ENCODE measurements at places on chromosomes 12 and 14.
A peak's percentile ranks its signal among the peaks of the same experiment; 100 is the strongest.

DNA sequence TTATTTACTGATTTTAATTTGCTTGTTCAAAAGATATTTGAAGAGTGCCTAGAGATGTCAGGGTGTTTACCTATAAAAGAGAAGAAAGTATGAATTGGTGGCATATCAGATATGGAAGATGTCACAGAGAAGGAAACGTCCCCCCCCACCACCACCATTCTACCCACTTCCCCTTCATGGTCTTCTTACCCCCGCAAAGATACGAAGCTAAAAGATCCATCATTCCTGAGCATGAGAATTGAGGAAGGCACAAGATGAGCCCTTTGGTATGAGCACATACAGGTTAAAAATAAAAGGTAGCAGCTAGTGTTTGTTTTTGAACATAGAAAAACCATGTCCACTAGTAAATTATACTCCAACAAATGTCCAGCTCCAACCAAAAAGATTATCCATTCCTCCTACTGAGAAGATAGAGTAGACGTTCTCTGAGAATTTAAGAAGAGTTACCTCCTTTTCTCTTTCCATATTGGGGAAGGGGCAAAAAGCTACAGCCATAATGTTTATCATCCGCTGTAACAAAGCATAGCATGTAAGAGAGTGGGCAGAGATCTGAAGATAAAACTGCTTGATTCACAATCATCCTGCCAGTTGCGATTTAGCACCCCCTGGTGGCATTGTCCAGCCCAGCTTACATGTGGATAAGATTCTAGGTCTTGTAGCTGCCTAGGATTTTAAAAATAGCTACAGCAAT lies 29.1 kb downstream of the NFYB start:
- peak; percentile 8 for DNase-seq

GRCh38 chr14:95088665-95089064 lies 68.7 kb downstream of the DICER1 start:
- no peak for DNase-seq

GRCh38 chr12:53181935-53182334 lies 1.2 kb upstream of the CSAD start:
- DNase-seq: no peak

DNA sequence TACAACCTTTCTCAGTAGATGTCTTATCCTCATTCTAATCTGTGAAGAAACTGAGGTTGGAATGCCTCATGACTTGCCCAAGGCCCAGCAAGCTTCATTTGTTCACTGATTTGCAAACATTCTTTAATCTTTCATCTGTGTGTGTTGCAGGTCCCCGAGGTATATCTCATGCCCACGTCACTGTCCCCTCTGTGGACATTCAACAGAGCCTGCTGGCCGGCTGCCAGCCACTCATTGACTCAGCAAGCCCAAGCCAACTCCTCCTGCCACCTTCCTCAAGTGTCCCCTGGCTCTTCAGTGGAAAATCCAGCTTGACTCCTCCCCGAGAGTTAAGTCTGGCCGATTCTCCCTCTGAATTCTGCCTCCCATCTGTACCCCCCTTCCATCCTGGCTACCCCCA lies 1.9 kb upstream of the DCAF4 start:
- no peak for DNase-seq

- DNase-seq: no peak
These were observed 20.0 kb downstream of the CKAP4 start for GRCh38 chr12:106227641-106228319.

DNA sequence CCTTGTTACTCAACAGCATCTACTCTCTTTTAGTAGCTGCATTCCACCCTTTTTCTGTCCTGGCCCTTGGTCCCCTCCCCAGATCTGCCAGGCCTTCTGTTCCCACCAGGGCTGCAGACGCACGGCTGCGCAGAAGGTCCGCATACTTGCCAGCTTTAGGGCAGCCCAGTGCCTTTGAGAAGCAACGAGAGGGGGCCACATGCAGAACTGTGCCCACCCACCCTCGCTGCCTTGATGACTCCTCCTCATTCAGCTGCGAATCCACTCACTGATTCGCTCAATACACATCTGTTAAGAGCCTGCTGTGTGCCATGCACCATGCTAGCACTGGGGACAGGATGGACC lies 39.2 kb downstream of the PRIMA1 start:
- DNase-seq: no peak

GRCh38 chr12:98149691-98150210 lies 365.6 kb upstream of the TMPO start:
- DNase-seq: no peak

GRCh38 chr14:34044373-34044637 lies 93.4 kb upstream of the EGLN3 start:
- DNase-seq: no peak

DNA sequence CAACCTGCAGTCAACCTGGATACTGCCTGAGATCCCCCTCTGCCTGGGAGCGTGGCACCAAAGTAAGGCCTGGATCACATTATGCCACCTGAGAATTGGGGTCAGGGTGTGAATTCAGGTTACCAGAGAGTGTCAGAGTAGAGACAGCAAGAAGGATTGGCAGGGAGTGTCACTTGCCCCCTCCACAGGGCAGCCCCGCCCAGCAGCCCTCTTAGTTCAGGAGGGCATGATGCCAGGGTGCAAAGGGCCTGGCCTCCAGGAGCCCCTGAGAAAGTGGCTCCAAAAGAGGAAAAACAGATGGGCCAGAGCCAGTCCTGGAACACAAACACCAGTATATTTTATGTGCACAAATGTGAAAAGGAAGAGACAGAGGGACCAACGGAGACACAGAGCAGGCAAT lies 18.6 kb downstream of the TMEM229B start:
- DNase-seq: no peak

DNA sequence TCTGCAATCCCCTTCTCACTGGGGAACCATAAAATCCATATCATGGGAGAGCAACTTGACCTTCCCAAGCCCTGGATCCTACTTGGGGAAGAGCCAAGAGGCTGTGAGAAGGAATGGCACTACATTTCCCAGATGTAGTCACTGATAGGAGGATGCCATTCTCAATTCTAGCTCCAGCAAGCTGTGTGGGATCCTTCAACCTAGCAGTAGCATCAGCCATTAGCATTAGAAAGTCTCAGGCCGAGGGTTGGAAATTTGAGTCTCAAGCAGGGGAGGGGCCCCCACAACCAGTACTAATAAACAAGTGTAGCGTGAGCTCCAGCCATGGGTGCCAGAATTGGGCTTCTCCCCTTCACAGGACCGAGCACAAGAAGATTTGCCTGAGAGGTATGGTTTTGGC lies 84.3 kb upstream of the NELL2 start:
- no peak for DNase-seq

GRCh38 chr14:72380456-72380855 lies 448.2 kb downstream of the RGS6 start:
- no peak for DNase-seq

GRCh38 chr12:27468241-27468640 lies 21.7 kb downstream of the SMCO2 start:
- DNase-seq: no peak

DNA sequence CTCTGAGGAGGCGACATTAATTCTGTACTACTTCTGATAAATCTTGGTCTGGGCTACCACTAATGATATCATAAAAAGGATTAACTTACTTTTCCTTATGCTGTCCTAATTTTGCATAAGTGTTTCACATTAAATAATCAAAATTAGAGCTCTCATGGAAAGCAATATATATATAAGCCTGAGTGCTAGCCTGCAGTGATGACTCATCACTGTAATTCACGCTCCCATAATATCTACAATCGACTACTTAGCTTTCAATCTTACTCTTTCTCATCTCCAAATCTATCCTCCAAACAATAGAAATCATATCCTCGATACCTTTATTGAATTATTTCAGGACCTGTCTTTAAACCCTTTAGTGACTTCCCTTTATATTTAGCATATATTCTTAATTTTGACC lies 701.3 kb downstream of the RERGL start:
- no peak for DNase-seq

DNA sequence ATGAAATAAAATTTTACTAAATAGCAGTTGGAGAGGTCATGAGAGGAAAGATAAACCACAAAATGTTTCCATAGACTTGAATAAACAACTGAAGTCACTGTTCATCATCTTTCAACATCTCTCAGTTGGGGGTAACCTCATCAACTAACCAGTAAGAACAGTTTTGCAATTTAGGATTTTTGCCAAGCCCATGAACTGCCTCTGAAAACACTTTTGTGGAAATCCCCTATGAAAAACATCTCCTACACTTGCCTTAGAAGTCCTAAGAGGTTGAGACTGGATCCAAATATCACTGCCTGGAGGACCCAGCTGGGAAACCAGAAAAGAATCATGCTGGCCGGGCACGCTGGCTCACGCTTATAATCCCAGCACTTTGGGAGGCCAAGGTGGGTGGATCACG lies 273.1 kb downstream of the C12orf50 start:
- DNase-seq: no peak

GRCh38 chr12:68932128-68932960 lies 627 bp downstream of the CPM start:
- no peak for DNase-seq

GRCh38 chr12:122830517-122831214 lies 4.6 kb upstream of the HIP1R start:
- DNase-seq: no peak

DNA sequence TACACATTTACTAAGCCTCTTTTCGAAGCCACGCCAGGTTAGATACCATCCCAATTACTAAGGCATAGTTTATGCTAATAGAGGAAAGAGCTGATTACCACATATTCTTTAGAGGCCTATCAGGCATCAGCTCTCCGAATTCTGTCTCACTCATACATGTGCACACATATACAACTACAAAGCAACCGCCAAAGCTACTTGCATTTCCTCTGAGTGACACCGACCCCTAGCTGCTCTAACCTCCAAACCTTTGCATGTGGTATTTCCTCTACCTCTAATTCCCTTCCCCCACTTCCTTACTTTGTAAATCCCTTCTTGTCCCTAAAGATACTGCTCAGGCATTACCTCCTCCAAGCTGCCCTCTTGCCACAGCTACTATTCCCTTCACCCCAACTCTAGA lies 107.2 kb downstream of the DUSP6 start:
- no peak for DNase-seq

- DNase-seq: no peak
These were observed 58.2 kb downstream of the DHRS2 start for GRCh38 chr14:23694085-23694948.

- no peak for DNase-seq
These were observed 73.1 kb downstream of the DAD1 start for GRCh38 chr14:22515929-22516328.

- no peak for DNase-seq
These were observed 2.6 kb downstream of the SDR39U1 start for GRCh38 chr14:24439830-24440605.

- DNase-seq: no peak
These were observed 2.1 kb upstream of the GPR132 start for GRCh38 chr14:105067140-105067968.

All from esophagus squamous epithelium (tissue), 5 donors.